ENCODE measurements at places on chromosomes 1 and 21.

DNA sequence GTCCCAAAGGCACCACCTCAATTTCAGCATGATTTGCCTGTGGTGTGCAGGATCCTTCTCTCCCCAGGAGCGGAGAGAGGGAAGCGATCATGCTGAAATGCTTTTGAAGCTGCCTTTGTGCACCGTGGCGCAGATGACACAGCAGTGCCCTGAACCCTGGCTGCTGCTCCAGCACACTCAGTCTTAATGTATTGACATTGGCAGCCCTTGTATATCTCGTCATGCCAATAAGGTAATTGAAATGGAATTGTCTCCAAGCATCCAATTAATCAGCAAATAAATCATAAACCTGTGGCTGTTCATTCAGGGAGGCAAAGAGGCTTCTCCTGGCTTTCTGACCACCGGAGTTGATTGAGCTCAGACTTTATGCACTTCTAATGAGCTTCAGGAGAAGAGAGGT lies 139.8 kb downstream of the KAZN start:
- H3K4me1 ChIP-seq = peaks cover 13% of the 10 kb centered on the region
- peaks cover 7% of the 10 kb centered on the region for H3K27me3 ChIP-seq
- H3K36me3 ChIP-seq = no peaks in the 10 kb centered on the region

- H3K4me3 ChIP-seq = no peak overlapping the region
- no peaks in the 10 kb centered on the region for H3K27me3 ChIP-seq
- H3K27ac ChIP-seq = no peak overlapping the region
Observed at GRCh38 chr1:241045659-241046058, 311.3 kb downstream of the RGS7 start.

DNA sequence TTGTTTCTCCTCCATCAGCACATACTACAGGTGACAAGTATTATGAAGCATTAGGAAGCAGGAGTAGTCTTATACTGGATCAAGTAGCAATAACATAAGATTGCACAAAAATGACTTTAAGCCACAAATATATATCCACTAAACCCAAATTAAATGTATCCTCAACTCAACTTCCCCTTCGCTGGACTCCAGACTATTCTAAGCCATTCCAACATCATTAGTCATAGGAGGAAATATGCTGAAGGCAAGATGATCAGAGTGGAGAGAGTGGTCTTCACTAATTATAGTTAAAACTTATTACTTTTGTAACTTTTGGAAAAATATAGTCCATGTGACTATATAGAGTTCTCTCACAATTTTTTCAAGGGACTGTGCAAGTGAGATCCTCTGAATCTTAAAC lies 390.7 kb upstream of the ZP4 start:
- H3K36me3 ChIP-seq = peaks cover 8% of the 10 kb centered on the region
- no peaks in the 10 kb centered on the region for H3K27me3 ChIP-seq
- DNase-seq = no peak
- H3K27ac ChIP-seq = no peak overlapping the region
- H3K4me3 ChIP-seq = no peak overlapping the region

- peaks cover 8% of the 10 kb centered on the region for H3K4me1 ChIP-seq
- no peaks in the 10 kb centered on the region for H3K36me3 ChIP-seq
- peak overlapping the region; percentile 54 for H3K27ac ChIP-seq
- no peak overlapping the region for H3K4me3 ChIP-seq
- peaks cover 12% of the 10 kb centered on the region for H3K27me3 ChIP-seq
Observed at GRCh38 chr1:180598333-180598974, 33.4 kb upstream of the XPR1 start.

- no peaks in the 10 kb centered on the region for H3K4me1 ChIP-seq
- H3K4me3 ChIP-seq = no peak overlapping the region
- no peak for DNase-seq
- no peak overlapping the region for H3K27ac ChIP-seq
- no peaks in the 10 kb centered on the region for H3K27me3 ChIP-seq
- no peaks in the 10 kb centered on the region for H3K36me3 ChIP-seq
Observed at GRCh38 chr1:117181630-117182041, 29.1 kb downstream of the VTCN1 start.

DNA sequence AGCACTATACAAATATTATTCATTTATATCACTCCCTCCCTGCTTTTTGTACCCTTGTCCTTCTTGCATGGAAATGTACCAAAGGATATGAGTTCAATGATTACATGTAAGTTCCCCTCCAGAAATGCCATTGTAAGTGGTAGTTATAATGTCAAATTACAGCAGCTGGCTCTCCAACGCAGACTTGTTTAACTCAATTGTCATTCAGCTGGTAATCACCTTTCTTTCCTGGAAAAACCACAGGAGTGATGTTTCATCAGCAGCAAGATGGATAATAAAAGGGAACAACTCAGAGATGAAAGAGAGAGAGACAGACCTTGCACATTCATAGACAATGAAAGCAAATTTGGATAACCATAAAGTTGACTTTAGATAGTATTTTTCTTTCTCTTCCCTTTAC lies 578.6 kb upstream of the PBX1 start:
- no peaks in the 10 kb centered on the region for H3K27me3 ChIP-seq
- H3K4me3 ChIP-seq = no peak overlapping the region
- H3K36me3 ChIP-seq = no peaks in the 10 kb centered on the region
- H3K4me1 ChIP-seq = no peaks in the 10 kb centered on the region

DNA sequence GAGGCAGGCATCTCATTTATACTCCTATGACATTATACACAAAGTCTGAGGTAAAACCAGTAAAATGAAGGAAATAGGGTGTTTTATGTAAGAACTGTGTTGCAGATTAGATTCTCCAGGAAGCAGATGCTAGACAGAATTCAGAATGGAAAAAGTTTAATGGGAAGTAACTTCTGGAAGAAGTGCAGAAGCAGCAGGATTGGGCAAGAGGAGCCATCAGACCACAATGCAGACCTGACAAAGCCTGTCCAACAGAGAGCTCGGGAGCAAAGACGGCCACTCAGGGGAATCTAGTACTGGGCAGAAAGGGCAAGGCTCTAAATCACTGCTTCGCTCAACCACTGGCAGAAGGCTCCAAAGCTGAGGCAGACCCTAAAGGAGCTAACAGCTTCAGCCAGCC lies 33.7 kb downstream of the FBXO42 start:
- H3K36me3 ChIP-seq = peaks cover 6% of the 10 kb centered on the region
- H3K4me3 ChIP-seq = no peak overlapping the region
- H3K27me3 ChIP-seq = no peaks in the 10 kb centered on the region
- DNase-seq = no peak
- no peak overlapping the region for H3K27ac ChIP-seq

- peaks cover 10% of the 10 kb centered on the region for H3K27me3 ChIP-seq
- H3K4me3 ChIP-seq = no peak overlapping the region
- no peak for DNase-seq
Observed at GRCh38 chr21:44487831-44488230, 32.5 kb downstream of the LRRC3 start.

DNA sequence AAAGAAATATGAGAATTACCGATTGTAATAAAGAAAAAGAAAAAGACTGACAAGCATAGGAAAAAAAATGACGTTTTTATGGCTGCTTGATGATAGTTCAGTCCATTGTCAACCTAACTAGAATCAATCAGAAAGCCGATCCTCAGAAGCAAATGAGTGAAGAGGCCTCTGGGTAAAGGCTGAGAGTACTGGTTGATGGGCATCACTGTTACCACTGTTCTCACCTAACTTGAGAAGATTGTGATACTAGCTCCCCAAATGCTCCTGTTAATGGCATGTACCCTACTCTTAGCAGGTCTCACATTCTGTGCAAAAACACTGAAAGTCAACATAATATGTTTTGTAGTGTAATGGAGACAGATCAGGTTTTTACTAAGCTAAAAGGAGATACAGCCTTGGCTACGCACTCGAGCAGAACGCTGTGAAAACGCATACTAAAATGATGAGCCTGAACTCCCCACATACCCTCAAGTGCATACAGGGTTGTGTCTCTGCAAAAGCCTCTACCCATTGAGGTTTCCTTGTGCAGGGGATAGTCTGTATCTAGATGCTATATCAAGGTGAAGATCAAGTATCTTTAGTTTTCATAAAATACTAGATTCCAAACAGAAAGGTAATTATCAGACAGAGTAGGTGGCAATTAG lies 554.6 kb downstream of the SMYD3 start:
- no peaks in the 10 kb centered on the region for H3K27me3 ChIP-seq
- DNase-seq = no peak
- no peak overlapping the region for H3K4me3 ChIP-seq
- H3K27ac ChIP-seq = peak overlapping the region; percentile 25

Measured in osteocyte (in vitro differentiated cells).